NCI-H1930 (cell line): ENCODE measurements at places on chromosomes 3 and 15.

GRCh38 chr15:33132233-33132580 is 62.3 kb downstream of the FMN1 start:
- no peak for DNase-seq

GRCh38 chr15:78210349-78210717 is 24.0 kb downstream of the ACSBG1 start:
- DNase-seq, result no peak

DNA sequence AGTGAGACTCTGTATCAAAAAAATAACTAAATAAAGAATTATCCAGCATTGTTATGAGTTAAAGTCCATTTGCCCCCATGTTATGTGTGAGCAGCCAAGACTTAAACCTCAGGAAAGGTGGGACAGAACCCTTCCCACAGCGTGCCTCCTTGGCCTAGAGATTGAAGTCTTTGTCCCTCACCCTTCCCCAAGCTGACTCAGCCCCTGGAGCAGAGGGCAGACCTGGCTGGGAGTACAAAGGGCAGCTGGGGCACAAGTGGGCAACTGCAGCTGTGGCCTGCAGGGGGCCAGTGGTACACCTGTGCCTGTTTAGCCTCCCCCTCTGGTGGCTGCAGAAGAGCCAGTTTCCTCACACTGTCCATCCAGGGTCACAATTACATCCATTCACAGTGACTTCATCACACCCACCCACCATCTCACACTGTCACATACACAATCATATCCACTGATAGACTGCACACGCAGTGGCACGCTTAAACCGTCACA is 940 bp upstream of the ACY1 start:
- DNase-seq, result peak; percentile 11

DNA sequence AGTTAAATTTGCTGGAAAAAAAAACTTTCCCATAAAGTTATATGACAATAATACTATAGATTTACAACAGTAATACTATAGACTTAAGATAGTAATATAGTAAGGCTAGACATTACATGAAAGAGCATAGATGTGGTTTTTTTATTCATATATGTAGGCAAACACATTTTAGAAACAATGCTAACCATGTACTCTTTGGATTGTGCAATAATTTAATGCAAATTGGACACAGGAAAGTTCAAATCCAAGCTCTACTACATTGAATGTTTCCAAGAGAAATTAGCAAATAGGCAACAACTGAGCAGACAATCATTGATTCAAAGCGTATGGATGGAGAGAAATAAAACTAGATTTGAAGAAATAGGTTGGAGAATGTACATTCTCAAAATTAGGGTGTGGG is 469.2 kb downstream of the CNTN3 start:
- no peak for DNase-seq

- no peak for DNase-seq
Measured at GRCh38 chr15:78087951-78088772, 4.2 kb upstream of the SH2D7 start.

DNA sequence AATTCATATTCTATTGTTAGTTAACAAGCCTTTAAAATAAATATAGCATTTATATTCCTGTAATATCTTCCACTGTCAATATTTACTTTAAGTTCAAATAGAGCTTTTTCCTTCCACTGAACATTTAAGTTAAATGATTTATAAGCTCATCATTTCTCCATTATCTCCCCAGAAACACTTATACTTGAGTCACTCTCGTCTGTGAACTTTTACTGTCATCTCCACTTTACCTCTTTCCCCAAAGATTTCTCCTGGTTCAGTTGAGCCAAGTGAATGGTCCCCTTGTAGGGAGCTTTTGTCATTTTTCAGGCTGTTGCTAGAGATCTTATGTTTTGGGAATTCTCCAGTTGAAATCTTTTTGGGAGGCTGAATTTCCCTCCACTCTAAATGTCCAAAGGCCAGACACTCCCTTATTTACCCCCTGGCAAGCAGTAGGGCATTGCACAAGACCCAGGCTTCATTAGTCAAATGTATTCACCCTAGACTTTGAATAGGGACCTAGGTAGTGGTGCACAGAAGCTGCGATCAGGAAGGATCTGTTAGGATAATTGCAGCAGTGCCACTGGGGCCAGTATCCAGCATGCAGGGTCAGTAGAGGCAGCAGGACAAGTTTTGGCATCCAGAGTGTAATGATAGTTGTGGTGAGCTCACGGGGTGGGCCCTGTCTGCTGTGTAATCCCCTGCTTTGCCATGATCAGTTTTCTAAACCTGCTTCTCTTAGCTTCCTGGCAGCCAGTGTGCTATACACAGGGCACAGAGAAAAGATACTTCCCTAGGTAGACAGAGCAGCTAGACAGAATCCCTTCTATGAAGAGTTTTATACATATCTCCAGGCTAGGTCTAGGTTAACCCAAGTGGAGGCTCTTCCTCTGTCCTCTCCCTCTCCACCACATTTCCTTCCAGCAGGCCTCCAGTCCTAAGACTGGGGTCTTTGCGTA is 356.5 kb upstream of the SLCO3A1 start:
- DNase-seq, result no peak

GRCh38 chr3:13060341-13060910 is 12.8 kb downstream of the IQSEC1 start:
- no peak for DNase-seq

GRCh38 chr15:45523166-45523460 is 558 bp upstream of the SLC30A4 start:
- DNase-seq, result no peak

- no peak for DNase-seq
Measured at GRCh38 chr3:153254361-153254760, 92.3 kb downstream of the RAP2B start.

DNA sequence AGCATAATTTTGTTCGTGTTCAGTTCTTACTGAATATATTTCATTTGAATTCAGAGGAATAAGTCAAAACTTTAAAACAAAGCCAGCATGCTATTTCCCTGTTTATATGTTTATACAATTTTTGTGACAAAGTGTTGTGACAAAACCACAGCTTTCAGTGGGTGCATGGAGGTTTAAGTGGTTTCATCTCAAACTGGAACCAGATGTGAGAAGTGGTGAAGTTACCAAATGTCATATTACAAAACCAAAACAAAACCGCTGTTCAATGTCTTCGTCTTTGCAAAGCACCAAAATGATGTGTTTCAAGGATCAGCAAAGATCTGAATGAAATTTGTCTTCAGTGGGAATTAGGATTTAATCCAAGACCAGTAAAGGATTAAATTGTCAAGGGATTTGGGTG is 59.3 kb upstream of the OSTN start:
- DNase-seq, result no peak

GRCh38 chr15:88382482-88382983 is 84.7 kb downstream of the MRPL46 start:
- no peak for DNase-seq

DNA sequence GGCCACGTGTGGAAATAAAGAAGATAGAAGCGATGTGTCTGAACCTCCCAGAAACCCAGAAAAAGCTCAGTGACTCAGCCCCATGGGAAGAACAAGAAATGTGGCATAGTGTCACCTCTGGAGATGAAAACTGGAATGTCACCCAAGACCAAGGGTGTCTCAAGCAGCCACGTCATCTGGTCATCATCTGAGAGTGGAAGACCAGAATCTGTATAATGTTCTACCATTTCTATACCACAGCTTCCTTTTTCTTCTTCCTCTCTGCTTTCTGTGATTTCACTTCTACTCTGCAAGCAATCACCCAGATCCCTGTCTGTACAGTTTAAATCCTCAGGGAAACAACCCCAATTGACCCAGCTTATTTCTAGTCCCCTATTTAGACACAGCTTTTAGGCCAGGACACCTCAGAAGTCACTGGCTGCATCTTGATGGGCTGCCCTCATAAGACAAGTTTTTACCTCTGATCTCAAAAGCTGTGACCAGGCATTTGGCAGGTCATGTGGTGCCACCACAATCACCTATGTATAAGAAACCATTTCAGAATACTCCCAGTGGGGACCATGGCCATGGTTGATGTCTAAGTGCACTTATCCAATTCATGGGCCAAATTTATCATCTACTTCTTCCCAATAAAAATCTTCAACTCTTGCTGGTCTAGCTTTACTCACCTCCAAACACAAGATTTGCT is 278.5 kb upstream of the UMPS start:
- DNase-seq, result no peak

- no peak for DNase-seq
Measured at GRCh38 chr3:98573181-98573728, 20.2 kb downstream of the CPOX start.

DNA sequence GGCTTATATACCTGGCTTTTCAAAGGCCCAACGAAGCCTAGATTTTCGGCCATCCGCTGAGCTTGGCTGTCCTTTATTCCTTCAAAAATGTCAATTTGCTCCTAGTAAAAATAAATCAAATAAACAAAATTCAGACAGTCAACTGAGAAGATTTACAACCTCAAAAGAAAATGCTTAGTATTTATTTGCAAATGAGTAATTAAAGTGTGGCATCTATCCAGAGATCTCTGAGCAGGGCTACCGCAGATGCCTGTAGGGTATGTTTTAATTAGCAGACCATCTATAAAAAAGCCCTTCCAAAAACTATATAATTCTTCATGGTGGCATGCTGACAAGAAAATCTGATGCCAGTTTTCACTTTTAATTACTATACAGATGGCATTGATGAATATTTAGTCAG is 136.2 kb downstream of the SUCLG2 start:
- no peak for DNase-seq

GRCh38 chr3:172892158-172892557 is 141.6 kb downstream of the ECT2 start:
- no peak for DNase-seq

DNA sequence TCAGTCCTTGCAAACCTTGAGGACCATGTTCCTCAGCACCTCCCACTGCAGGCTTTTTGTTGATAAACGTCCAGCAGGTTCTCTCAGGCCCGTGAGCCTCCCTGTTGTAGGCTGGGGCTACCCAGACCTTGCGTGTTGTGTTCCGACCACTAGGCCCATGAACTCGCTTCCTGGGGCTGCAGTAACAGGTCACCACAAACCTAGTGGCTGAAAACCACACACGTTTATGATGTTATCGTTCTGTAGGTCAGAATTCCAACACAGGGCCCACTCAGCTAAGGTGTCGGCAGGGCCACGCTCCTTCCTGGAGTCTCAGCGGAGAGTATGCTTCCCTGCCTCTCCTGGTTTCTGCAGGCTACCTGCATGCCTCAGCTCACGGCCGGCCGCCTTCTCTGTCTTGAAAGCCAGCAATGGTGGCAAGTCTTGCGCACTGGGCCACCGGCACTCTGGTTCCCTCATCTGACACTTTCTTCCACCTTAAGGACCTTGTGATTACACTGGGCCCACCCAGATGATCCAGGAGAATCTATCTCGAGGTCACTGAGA is 60.8 kb downstream of the ATP10A start:
- no peak for DNase-seq

DNA sequence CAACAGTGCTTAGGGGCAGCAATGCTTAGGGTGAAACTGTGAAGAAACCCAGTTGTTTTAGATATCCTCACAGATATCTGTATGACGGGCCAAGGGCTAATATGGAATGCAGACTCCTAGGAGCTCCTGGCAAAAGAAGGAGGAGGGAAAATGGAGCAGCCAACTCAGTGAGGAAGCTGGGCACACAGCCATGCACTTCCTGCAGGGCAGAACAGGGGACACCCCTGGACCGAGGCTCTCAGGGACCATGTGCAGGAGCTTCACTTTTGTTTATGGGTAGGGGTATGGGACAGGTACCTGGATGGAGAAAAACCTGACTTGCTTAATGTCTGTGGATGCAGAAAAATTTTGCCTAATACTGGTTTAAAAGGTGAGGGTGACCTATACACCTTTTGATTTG is 20.2 kb downstream of the NIPA1 start:
- DNase-seq, result no peak

GRCh38 chr3:183301937-183302580 is 49.0 kb downstream of the B3GNT5 start:
- DNase-seq, result no peak
